Subcutaneous adipose tissue (tissue), 4 donors: ENCODE measurements at places on chromosomes 3 and 15. TPM values are rescaled to one million over a fixed set of nuclear protein-coding genes. Genes with fewer than 3 reads are reported as not detected.

The CAMK2N2 gene
- total RNA-seq: not detected

The ARPIN gene
- 11.3 TPM for total RNA-seq

The RFTN1 gene
- 91.6 TPM for total RNA-seq

The MED12L gene
- 0.22 TPM for total RNA-seq

The SENP8 gene
- 1.5 TPM for total RNA-seq

The GOLGA8S gene
- 0.44 TPM for total RNA-seq

The PLA2G4F gene
- not detected for total RNA-seq

The SCAANT1 gene
- not detected for total RNA-seq

The ZNF80 gene
- total RNA-seq: 0.49 TPM

The CSTA gene
- total RNA-seq: 48.1 TPM

The ZNF385D gene
- 11.2 TPM for total RNA-seq

The THSD4 gene
- 0.44 TPM for total RNA-seq

The OSBPL10 gene
- 7.3 TPM for total RNA-seq

The ROBO1 gene
- 26.6 TPM for total RNA-seq

The SLC9C1 gene
- total RNA-seq: not detected

The SCN11A gene
- 0.44 TPM for total RNA-seq

The GP5 gene
- total RNA-seq: not detected

The CEP19 gene
- 1.6 TPM for total RNA-seq

The SNTN gene
- not detected for total RNA-seq

The ENTPD3 gene
- 3.1 TPM for total RNA-seq

The CLRN1 gene
- total RNA-seq: not detected

The TIGIT gene
- total RNA-seq: 1.4 TPM

The PIF1 gene
- 1.0 TPM for total RNA-seq

The LAMB2 gene
- 623 TPM for total RNA-seq

The CPN2 gene
- total RNA-seq: not detected

The SLC2A2 gene
- total RNA-seq: not detected

The RAB6B gene
- total RNA-seq: 5.5 TPM

The TMCO5A gene
- not detected for total RNA-seq

The TEX55 gene
- not detected for total RNA-seq

The CSPG4 gene
- 35.9 TPM for total RNA-seq
